HCT116 (cell line): ENCODE measurements at places on chromosomes 6 and 20. TPM values are rescaled to one million over a fixed set of nuclear protein-coding genes. Genes with fewer than 3 reads are reported as not detected.

The GPR31 gene
- not detected for total RNA-seq

GRCh38 chr6:56223995-56224394 lies 23.4 kb downstream of the COL21A1 start:
- no peaks in the 10 kb centered on the region for H3K27me3 ChIP-seq
- DNase-seq: no peak
- H3K4me1 ChIP-seq: no peaks in the 10 kb centered on the region
- H3K36me3 ChIP-seq: no peaks in the 10 kb centered on the region
- no peak overlapping the region for H3K27ac ChIP-seq
- no peak overlapping the region for H3K4me3 ChIP-seq

The PNLDC1 gene
- 0.37 TPM for total RNA-seq

The LY6G6C gene
- 0.54 TPM for total RNA-seq

DNA sequence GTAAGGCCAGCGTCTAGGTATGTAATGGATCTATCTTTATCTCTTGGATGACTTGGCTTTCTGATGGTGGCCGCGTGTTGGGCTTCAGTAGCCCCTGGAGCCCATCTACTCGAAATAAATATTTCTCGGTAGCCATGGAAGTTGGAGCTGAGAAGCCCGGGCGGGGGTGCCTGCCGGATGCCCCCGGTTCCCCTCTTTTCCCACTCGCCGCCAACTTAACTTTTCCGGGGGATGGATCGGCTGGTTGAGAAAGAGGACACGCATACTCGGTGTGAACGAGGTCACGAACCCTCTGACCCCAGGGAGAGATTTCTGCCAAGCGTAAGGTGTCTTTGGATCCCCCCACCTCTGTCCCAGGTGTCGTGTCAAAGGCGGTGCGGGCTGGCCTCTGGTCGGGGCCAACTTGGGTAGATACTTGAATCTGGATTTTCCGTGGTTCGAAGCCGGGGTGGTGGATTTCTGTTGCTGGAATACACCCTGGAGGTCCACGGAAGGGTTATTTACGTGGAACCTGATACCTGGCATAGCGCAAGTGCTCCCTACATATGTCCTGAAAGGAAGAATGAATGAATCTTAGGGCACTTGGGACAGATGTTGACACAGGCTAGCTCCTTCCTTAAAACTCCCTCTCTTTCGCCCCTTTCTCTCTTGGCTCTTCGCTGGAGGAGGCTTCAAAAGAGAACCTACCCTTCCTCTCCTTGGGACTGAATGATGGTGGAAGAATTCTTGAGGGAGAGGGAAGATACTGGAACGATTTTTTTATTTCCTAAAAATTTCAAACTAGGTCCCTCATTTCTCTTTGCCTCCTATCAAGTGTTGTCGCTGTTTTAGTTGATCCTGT lies 996 bp downstream of the DOK5 start:
- H3K27me3 ChIP-seq: no peaks in the 10 kb centered on the region
- H3K4me3 ChIP-seq: no peak overlapping the region
- H3K27ac ChIP-seq: no peak overlapping the region
- DNase-seq: no peak
- H3K36me3 ChIP-seq: no peaks in the 10 kb centered on the region

DNA sequence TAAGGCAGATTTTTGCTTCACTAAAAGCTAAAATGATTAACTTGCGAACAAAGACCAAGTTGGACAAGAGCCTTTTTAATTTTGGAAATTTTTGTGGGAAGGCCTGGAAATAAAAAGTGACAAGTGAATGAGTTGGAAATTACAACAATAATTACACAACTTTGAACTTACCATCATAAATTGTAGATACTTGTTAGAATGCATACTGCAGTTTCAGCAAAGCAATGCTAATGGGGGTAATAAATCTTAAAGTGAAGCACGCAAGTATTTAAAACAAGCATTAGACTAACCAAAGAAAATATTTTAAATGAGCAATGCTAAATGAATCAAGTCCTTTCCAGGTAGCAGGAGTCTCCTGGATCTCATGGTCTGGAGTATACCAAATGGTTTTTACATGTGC lies 83.2 kb upstream of the EYA4 start:
- 0 out of 2 replicates have a peak, but pooled peaks cover 8% of the 10 kb centered on the region for H3K27me3 ChIP-seq
- H3K27ac ChIP-seq: no peak overlapping the region
- H3K36me3 ChIP-seq: no peaks in the 10 kb centered on the region
- H3K4me1 ChIP-seq: no peaks in the 10 kb centered on the region
- H3K4me3 ChIP-seq: no peak overlapping the region
- no peak for DNase-seq
